ENCODE measurements at places on chromosomes 12 and 14.
A peak's percentile ranks its signal among the peaks of the same experiment; 100 is the strongest.

GRCh38 chr12:2283916-2284315 lies 231.1 kb downstream of the CACNA1C start:
- peak; percentile 55 for DNase-seq

GRCh38 chr14:70919774-70920173 lies 12.5 kb downstream of the PCNX1 start:
- no peak for DNase-seq

DNA sequence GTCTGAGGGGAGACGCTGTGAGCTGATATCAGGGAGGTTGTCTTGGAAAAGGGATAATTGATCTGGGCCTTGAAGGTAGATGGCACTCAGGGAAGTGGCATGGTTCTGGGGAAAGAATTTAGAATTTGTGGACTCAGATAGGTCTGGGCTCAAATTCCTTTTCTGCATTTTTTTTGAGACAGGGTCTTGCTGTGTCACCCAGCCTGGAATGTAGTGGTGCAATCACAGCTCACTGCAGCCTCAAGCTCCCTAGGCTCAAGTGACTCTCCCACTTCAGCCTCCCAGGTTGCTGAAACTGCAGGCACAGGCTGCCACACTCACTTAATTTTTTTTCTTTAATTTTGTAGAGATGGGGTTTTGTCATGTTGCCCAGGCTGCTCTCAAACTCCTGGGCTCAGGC lies 98.1 kb upstream of the NCOR2 start:
- no peak for DNase-seq

GRCh38 chr12:46442239-46442638 lies 69.7 kb upstream of the SLC38A2 start:
- peak; percentile 62 for DNase-seq

- no peak for DNase-seq
Measured at GRCh38 chr12:7090222-7090998, 1.8 kb downstream of the C1R start.

DNA sequence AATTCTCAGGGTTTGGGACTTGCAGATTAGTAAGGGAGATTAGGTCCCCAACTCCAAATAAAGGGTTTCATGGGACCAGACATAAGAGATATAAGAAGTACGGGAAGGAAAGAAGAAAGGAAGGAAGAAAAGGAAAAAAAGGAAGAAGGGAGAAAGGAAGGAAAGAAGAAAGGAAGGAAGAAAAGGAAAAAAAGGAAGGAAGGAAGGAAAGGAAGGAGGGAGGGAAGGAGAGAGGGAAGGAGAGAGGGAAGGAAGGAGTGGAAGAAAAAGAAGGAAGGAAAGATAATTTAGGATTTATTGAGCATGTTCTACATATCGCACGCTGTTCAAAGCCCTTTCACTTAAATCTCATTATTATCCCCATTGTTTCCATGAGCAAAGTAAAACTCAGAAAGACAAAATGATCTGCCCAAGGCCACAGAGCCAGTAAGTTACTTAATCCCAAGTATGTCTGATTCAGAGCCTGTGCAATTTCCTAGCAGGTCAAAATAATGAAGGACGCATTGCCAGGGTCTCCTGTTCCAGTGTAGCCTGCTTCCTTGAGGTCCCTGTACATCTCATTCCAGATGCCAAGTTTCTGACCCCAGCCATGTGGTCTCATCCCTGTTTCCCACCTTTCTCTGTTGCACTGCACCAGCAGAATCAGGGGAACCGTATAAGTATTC lies 3.9 kb upstream of the HDAC7 start:
- no peak for DNase-seq

GRCh38 chr14:61736751-61737150 lies 25.5 kb upstream of the SNAPC1 start:
- DNase-seq = no peak

DNA sequence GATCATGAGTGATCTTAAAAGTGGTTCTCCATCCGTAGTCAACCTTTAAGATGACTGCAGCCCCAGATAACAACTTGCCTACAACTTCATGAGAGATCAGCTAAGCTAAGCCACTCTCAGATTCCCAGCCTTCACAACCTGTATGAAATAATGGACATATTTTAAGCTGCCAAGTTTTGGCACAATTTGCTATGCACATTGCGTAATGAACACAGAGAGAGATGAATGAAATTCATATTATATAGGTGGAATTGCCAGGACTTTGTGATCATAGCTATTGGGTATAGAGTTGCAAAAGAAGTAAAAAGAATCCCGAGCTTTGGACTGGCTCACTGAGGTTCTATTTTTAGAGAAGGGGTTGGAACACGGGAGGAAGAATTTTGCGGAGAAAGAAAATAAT lies 59.1 kb upstream of the EGLN3 start:
- DNase-seq = no peak
